ENCODE measurements at places on chromosomes 13 and 19.

- DNase-seq, result no peak
Observed at GRCh38 chr13:85512421-85512820, 286.8 kb downstream of the SLITRK6 start.

DNA sequence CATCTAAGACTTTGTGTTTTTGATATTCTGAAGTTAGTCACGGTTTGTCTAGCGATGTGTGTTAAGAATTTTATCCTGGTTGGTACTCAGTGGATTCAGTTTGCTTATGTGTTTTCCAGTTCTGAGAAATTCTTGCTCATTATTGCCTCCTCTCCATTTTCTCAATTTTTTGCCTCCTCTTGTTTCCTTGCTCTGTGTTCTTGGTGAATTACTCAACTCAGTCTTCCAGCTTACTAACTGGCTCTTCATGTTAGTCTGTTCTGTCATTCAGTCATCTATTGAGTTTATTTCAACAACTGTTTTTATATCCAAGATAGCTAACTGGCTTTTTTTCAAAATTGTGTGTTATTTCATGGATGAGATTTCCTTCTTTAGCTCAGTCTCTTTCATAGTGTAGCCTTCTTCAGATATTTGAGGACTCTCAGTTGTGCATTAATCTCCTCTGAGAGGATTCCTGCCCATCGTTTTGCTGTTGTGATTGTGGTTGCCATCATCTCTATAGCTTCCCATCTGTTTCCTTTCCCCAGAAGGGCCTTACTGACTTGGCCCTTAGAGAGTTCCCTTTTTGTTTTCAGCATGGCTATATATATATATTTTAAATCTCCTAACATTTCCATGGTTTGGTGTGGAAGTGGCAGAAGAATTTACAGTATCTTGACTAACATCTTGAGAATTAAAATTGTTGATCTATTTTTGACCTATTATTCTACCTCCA lies 6.2 kb downstream of the SETDB2 start:
- DNase-seq, result no peak

DNA sequence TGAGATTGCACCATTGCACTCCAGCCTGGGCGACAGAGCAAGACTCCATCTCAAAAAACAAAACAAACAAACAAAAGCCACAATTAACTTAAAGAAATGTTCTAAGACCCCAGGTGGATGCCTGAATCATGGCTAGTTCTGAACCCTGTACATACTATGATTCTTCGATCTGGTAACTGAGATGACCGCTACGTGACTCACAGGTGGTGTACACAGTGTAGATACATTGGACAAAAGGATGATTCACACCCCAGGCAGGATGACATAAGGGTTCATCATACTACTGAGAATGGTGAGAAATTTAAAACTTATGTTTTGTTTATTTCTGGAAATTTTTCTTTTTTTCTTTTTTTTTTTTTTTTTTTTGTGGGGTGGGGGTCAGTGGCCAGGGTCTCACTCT lies 6.5 kb downstream of the ZNF426 start:
- no peak for DNase-seq

DNA sequence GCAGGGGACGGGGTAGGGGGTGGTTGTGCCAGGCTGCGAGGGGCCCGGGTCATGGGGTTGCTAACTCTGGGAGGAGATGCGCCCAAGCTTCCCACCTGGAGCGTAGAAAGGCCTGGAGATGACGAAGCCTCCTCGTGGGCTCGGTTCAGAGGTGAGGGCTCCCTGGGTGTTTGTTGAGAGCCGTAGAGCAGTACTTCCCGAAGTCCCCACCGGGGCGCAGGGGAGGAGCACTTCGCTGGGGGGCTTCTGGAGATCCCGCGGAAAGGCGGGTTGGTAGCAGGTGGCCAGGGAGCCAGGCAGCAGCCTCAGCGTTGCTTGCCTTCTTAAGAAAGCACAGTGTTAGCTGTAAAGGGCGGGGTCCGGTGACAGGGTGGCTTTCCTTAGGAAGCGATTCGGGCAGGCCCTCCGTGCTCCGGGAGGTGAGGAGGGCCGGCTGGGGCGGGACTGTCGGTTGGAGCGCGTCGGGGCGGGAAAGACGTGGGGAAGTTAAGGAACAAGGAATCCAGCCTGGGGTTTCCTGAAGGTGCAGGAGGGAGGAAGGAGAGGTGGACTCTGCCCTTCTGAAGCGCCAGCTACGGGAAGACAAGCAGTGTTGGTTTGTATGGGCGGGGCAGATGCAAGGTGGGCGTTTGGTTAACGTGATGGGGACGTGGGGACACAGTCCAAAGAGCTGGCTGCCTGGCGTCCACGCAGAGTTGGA lies 3.3 kb downstream of the VSTM2B start:
- DNase-seq, result no peak

DNA sequence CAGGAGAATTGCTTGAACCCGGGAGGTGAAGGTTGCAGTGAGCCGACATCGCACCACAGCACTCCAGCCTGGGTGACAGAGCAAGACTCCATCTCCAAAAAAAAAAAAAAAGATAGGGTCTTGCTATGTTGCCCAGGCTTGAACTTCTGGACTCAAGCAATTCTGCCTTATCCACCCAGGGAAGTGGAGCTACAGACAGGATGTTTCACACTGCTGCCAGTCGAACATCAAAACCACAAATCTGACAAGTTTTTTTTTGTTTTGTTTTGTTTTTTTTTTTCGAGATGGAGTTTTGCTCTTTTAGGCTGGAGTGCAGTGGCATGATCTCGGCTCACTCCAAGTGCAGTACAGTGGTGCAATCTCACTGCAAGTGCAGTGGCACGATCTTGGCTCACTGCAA lies 10.8 kb downstream of the XPO4 start:
- no peak for DNase-seq

DNA sequence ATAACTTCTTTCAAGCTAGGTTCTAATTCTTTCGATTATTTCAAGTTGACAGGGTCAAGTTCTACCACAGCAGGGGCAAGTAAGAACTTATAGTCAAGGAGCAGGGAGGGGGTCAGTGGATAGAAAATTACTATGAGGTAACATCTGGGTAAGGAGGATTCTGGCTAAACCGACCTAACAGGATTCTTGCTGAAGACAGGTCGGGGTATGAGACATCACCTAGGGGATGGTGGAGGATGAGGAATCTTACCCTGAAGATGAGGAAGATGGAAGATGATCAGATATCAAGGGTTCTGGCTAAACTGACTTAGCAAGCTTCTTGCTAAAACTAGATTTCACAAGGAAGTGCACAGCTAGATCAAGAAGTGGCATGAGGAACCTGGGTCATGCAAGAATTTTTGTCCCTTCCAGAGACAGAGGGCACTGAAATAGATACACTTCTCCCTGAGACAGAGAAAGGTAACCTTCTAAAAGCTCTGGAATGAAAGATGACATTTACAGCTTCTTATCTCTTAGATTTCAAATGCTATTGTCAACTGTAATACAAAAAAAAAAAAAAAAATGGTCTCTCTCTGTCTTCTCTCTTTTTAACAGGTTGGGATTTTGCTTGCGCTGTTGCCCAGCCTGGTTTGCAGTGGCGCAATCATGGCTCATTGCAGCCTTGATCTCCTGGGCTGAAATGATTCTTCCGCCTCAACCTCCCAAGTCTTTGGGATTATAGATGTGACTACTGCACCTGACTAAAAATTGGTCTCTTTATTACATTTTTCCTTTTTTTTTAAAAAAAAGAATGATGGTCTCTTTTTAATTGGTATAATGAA lies 9.6 kb upstream of the METTL21C start:
- DNase-seq, result no peak

DNA sequence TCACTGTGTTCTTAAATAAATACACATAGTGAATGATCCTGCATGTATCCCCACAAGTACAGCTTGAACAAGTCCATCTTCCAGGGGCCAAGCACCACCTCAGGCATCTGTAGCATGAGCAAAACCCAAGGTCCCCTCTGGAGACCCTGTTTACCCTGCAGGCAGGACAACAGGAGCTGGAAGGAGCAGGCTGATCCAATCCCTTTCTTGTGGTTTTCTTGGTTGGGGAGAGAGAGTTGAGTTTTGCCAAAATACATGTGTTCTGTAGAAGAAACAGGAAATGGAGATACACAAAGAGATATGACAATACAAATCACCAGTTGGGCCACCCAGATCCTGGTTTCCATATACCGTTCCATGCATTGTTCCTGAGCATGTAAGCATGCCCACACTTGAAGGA lies 92.8 kb downstream of the SHISA2 start:
- no peak for DNase-seq

- DNase-seq, result no peak
Observed at GRCh38 chr13:85976242-85976641, 177.0 kb upstream of the SLITRK6 start.

DNA sequence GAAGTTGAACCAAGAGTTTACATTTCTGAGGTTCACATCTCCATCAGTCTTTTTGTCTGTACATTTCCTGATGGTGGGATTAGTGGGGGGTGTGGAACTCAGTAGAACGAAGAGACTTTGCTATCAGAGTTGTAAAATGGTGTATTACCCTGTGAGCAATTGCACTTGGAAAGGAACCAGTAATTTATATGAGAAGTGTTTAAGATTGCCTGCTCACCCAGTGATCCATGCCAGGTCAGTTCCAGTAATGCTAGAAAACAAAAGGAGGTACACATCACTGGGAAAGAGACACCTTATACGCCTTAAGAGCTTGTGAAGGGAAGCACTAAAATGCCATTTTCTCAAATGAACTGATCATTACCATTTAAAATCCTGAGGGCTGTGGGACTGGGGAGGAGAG lies 7.5 kb upstream of the DACH1 start:
- DNase-seq, result no peak

GRCh38 chr19:51318687-51319648 lies 7.5 kb downstream of the IGLON5 start:
- no peak for DNase-seq
